SIG-M5 (cell line): ENCODE measurements at places on chromosomes 11 and 22.

- DNase-seq: no peak
Observed at GRCh38 chr11:80365076-80365725, 924.4 kb upstream of the TENM4 start.

GRCh38 chr22:36454916-36455570 is 26.4 kb downstream of the TXN2 start:
- peak; percentile 29 for DNase-seq

DNA sequence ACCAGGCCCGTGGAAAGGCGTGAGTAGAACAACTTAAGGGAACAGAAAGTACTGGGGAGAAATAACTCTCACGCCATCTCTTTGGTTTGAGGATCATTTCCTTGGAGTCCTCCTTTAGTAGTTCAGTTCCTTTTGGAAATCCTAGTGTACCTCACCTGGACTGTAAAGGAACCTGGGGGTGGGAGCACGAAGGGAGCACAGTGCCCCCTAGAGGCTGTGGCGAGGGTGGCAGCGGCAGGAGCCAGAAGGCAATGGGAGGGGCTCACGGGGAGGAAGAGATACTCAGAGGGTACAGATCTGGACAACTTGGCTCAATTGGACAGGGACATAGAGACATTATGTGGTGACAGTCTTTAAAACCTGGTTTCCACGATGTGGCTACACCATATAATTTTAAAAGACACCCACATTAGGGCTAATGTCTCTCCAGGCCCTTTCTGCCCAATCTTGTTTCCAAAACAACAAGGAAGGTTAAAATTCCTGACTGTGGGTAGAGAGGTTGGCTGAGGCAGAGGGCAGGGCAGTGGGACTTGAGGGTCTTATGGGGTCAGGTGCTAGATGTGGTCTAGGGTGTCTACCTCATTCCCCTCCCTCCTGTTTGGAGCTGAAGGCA is 87.0 kb downstream of the CSNK2A3 start:
- no peak for DNase-seq

- DNase-seq: no peak
Observed at GRCh38 chr11:72084965-72085364, 4.3 kb downstream of the LRRC51 start.

- no peak for DNase-seq
Observed at GRCh38 chr11:122843281-122844141, 5.2 kb downstream of the CRTAM start.
